Stimulated activated CD8-positive, alpha-beta memory T cell treated with anti-CD3 and anti-CD28 coated beads, Interleukin-15, amount 100 ng/mL, for 24 hours (primary cell): ENCODE measurements at places on chromosomes 4 and X.

DNA sequence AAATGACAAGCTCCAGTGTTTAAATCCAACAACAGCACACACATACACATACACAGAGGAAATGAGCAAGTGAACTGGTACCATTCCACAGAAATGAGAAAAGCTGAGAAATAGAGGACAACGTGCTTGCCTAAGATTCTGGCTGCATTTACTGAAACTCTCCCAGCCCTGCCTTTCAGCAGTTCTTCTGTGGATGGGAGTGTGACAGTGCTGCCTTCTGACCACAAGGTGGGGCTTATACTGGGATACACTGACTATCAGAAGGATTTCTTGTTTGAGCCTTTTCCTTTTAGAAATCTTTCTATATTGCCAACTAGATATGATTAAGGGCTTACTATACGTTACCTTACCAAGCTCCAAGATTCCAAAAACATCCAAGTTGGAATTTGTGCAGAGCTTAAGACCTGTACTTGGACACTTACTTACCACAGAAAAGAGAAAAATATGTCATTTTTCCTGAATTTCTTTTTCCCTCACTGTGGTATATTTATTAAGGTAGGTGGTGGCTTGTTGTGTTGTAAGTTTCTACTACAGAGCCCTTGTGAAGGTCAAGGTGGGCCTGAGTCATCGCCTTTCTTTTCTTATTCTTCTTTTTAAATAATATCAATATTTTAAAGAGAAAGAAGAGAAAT lies 10.7 kb upstream of the CXCL8 start:
- no peak for DNase-seq

GRCh38 chrX:123756320-123756719 lies 23.5 kb upstream of the THOC2 start:
- DNase-seq, result no peak

GRCh38 chr4:158811704-158812103 lies 42.9 kb downstream of the FNIP2 start:
- DNase-seq, result no peak

GRCh38 chr4:182897601-182898478 lies 19.3 kb downstream of the DCTD start:
- DNase-seq, result no peak

- no peak for DNase-seq
Observed at GRCh38 chr4:128639541-128640270, 169.8 kb upstream of the JADE1 start.

- DNase-seq, result no peak
Observed at GRCh38 chr4:90002441-90003062, 107.9 kb downstream of the MMRN1 start.

DNA sequence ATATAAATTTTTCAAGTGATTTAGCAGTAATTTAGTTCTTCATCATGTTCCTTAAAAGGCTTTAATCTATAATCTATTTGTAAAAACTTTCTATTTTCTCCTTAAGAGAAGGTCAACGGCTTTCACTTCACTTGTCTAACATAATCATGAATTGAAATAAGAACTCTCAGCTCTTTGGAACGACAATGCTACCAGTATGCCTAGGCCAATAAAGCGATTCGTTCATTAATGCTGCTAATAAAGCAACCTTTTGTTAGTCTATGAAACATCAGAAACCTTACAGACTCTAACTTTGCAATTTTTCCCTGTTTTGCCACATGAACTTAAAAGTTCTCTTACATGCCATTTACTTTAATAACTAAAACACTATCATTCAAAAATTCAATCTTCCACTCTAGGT lies 47.6 kb downstream of the FBXW7 start:
- no peak for DNase-seq

DNA sequence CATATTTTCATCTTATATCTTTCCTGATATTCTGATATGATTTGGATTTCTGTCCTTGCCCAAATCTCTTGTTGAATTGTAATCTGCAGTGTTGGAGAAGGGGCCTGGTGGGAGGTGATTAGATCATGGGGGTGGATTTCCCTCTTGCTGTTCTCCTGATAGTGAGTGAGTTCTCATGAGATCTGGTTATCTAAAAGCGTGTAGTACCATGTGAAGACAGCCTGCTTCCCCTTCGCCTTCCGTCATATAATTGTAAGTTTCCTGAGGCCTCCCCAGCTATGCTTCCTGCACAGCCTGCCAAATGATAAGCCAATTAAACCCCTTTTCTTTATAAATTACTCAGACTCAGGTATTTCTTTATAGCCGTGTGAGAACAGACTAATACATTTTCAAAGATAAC lies 77.2 kb downstream of the ANKRD50 start:
- DNase-seq, result no peak

- no peak for DNase-seq
Observed at GRCh38 chrX:40146262-40147125, 48.7 kb upstream of the BCOR start.

DNA sequence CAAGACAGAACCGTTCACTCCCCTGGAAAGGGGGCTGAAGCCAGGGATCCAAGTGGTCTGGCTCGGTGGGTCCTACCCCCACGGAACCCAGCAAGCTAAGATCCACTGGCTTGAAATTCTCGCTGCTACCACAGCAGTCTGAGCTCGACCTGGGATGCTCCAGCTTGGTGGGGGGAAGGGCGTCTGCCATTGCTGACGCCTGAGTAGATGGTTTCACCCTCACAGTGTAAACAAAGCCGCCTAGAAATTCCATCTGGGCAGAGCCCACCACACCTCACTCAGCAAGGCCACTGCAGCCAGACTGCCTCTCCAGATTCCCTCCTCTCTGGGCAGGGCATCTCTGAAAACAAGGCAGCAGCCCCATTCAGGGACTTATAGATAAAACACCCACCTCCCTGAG lies 13.4 kb upstream of the PBDC1 start:
- DNase-seq, result no peak

GRCh38 chr4:82519776-82520175 lies 42.0 kb downstream of the TMEM150C start:
- DNase-seq, result no peak

- DNase-seq, result no peak
Observed at GRCh38 chr4:8322794-8323704, 53.5 kb downstream of the HTRA3 start.
